ENCODE measurements at places on chromosomes 7 and 10.

GRCh38 chr7:151081170-151082101 is 827 bp upstream of the FASTK start:
- no peak for DNase-seq

DNA sequence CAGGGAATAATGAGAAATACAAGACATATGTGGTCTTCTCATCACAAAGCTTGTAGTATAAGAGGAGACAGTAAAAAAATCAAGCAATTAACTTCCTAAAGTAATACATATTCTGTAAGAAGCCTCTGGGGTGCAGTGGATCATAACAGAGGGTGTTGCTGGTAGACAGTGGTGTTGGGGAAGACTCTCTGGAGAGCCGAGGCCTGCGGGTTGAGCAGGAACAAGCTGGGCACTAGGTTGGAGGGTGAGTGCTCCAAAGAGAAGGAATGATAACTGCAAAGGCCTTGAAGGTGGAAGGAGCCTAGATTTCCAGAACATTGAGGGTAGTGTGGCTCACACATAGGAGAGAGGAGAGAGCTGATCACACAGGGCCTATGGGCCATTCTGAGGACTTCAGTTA is 1.5 kb downstream of the GIMAP4 start:
- DNase-seq: no peak

- no peak for DNase-seq
Observed at GRCh38 chr10:61302124-61302523, 151.1 kb downstream of the TMEM26 start.

GRCh38 chr7:131071786-131072504 is 255.7 kb upstream of the MKLN1 start:
- DNase-seq: peak; percentile 75

DNA sequence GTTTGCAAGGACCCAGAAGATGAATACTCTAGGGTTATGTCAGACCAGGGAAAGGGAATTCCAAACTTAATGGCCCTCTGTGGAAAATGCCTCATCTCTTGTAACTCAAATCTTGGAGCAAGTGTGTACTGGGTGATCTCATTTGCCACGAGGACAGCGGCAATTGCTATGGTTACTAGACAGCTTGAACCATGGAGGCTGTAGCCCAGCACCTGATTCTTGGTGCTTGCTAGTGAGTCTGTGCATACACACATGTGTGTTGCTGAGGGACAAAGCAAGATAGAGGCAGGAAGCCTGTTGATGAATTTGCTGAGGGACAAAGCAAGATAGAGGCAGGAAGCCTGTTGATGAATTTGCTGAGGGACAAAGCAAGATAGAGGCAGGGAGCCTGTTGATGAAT is 58.6 kb upstream of the FEZF1 start:
- no peak for DNase-seq

DNA sequence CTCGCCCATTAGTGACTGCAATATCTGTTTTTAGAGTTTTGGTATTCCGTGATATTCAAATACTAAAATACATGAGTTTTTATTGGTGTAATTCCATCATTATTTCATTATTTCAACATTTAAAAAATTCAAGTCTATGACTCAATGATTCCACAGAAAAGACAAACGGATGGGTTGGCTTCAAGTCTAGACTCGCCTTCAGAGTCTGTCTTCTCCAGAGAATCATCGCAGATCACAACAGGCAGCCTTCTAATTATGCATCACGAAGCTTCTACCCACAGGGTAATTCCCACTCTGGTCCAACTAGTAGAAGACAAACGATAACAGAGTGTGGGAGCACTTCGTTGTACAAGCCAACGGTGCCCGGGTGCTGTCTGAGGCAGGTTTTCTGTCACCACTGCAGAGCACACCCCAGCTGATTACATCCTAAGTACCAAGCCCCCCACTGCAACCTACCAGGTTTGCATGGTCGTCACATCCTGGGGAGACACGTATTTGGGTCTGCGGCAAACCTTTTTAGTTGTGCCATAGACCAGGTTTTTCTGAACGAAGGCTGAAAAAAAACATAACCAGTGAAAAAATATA is 28.9 kb downstream of the PARP12 start:
- DNase-seq: no peak

DNA sequence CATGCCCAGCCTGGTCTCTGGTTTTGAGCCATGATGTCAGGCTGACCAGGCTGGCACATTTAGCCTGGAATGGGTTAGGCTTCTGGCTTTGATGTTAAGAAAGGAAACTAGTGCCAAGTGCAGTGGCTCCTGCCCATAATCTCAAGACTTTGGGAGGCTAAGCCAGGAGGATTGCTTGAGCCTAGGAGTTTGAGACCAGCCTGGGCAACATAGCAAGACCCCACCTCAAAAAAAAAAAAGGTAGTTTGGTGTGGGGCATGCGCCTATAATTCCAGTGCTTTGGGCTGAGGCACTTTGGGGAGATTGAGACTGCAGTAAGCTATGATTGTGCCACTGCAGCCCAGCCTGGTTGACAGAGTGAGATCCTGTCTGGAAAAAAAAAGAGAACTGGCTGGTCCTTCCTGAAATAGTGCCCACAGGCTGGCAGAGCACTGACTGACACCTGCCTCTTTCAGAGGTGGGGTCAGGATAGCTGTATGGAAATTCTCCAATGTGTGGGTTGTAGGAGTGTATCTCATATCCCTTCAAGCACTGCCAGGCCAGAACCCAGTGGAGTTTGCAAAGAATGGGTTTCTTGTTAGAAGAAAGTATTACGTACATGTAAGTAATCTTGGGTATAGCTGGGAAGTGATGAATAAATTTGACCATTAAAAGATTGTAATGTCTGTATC is 61.3 kb downstream of the KAT6B start:
- DNase-seq: no peak

GRCh38 chr10:68550747-68551411 is 9.3 kb upstream of the TET1 start:
- DNase-seq: no peak

GRCh38 chr10:127983344-127984100 is 76.6 kb downstream of the PTPRE start:
- no peak for DNase-seq

DNA sequence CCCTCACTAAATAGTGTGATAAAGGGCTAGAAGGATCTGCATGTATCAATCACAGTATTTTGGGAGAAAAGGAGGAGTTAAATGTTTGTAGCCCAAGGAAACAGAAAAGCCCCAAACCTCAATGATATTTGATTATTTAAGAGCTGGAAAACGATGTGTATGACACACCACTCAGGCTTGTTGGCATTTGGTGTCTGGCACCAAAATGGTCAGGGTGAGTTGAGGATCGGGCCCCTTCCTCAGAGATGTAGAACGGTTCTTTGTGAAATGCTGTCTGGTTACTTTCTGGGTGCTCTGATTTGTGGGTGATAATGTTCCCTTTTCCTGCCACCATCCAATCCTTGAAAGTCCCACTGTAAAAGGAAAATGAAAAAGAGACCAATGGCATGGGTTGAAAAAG is 113.7 kb downstream of the CCDC3 start:
- DNase-seq: no peak

DNA sequence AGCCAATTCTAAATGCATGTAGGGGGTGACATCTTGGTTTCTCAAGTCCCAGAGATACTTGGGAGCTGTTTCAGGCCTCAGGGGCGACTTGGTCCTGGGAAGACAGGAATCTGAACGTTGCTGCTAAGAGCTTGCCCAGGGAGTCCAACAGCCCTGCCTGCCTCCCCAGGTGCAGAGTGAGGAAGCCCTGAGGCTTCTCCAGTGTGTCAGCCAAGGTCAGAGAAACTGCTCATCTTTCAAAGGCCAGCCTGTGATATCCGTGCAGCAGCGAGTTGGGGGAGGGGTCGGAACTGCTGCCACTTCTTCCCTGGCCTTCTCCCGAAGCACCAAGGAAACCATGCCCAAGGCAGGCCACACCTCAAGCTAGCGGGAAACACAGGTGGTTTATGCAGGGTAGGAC is 9.7 kb downstream of the GDF2 start:
- no peak for DNase-seq

DNA sequence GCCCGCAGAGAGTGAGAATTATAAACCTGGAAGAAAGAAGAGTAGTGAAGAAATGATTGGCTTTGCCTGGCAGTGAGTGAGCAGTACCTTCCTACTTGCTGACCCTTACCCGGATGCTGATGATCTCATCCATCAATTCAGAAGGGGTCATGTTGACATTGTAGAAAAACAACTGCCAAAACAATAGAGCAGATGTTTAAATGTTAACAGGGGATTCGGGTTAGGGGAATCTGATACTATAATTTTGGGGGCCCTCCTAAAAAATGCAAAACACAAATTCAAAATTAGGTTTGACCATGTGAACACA is 78.1 kb downstream of the MYOF start:
- no peak for DNase-seq

Data from brain pericyte (primary cell).